ENCODE measurements at places on chromosomes 2 and 18. TPM values are rescaled to one million over a fixed set of nuclear protein-coding genes. Genes with fewer than 3 reads are reported as not detected.

DNAH7 gene
- total RNA-seq = 0.02 TPM

DNA sequence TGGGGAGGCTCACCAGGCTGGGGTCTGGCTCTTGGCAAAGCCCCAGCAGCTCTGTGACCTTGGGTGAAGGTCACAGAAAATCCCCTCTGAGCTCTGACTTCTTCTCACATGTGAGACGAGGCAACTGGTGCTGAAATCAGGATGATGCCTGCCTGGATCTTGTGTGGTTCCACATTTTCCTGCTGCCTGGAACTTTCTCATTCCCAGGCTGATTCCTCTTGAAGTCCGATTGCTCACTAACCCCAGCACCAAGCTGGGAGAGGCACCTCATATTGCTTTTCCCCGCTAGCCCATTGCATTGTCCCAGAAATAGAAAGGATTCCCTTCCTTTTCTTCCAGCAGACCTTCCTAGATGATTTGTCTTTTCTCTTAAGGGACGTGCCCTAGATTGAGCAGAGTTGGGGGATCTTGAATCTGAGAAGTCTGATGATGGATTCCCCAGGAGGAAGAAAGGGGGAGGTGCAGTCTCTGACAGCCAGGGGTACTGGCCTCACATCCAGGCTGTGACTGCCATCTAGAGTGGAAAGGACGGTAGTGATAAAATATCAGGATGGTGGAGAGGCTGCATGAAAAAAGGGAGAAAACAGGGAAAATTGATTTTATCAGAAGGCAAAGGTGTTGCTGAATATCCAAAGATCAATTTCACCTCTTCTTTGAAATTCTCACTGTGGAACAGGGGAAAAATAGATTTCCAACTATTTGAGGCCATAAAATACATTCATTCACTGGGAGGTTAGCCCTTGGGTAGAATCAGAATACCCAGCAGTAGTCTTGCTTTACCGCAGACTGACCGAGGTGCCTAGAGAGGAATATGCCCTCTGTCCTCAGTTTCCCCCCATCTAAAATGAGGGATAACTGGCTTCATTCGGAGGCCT lies 96.3 kb downstream of the FAM210A start:
- DNase-seq = peak; percentile 70

- peak; percentile 97 for DNase-seq
Measured at GRCh38 chr18:28411806-28412205, 234.9 kb upstream of the CDH2 start.

GRCh38 chr2:61634512-61634911 lies 96.4 kb upstream of the XPO1 start:
- no peak for DNase-seq

DNA sequence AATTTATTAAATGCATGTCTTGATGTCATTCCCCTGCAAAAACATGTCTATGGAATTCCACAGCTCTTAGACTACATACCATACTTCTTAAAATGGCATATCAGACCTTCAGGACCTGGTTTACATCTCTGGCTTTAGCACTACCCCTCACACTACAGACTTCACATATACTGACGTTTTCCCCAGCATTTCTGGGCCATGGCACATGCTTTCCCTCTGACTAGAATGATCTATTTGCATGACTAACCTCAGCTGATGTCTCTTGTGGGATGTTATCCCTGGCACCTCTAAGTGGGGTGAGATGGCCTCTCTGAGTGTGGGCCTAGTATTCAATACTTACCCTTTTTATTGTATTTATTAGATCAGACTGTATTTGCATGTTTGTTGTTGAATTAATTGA lies 381.6 kb downstream of the ERBB4 start:
- DNase-seq = no peak

- DNase-seq = no peak
Measured at GRCh38 chr2:284896-285492, 2.9 kb downstream of the ALKAL2 start.
